GM04503 (cell line): ENCODE measurements at places on chromosomes 13 and 19.

- DNase-seq, result no peak
Measured at GRCh38 chr13:97573011-97573410, 139.0 kb downstream of the RAP2A start.

- DNase-seq, result no peak
Measured at GRCh38 chr19:46082728-46083050, 41.8 kb downstream of the IGFL3 start.

DNA sequence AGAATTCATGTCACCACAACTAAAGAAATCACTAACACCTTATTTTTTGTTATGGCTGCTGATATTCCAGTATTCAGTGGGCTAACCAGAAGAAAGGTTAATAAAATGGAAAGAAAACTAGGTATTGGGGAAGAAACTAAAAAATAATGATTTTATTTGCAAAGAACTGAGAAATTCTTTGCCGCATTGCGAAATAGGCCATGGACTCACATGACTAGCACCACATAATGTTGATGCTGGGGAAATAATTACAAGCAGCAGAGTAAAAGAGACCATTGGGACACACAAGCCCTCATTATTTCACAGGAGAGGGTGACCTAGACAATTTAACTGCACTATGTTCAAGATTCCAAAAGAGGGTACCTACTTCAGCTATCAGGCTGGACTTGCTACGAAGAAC is 1411.5 kb downstream of the SLITRK5 start:
- DNase-seq, result no peak

DNA sequence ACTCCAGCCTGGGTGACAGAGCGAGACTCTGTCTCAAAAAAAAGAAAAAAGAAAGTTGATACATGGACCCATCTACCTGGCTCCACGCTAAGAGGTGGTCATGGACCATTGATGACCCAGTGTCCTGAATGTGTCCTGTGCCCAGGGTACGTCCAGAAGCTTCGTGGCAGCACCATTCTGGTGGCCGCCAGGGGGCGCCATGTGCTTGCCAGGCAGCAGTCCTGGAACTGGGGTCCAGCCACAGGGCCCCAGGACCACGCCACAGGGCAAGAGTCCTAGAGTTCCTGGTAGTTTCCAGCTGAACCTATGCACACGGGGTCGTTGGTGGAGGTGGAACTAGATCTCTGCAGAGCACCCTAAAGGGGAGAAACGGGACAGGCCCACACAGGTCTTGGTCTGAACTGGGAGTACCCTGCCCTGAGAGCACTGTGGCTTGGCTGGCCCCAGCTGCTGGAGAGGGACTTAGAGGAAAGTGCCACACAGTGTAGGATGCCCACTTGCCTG is 19.9 kb upstream of the FBXO27 start:
- no peak for DNase-seq

GRCh38 chr13:93477238-93477637 is 250.6 kb downstream of the GPC6 start:
- DNase-seq, result peak; percentile 42

GRCh38 chr13:25302121-25302520 is 696 bp downstream of the NUP58 start:
- DNase-seq, result no peak

GRCh38 chr19:40055832-40056504 is at the start of gene ZNF780B:
ZNF780B (minus strand) TSS chr19:40056231; CDS start chr19:40050332, 5,899 bp downstream.
- DNase-seq, result peak; percentile 23

DNA sequence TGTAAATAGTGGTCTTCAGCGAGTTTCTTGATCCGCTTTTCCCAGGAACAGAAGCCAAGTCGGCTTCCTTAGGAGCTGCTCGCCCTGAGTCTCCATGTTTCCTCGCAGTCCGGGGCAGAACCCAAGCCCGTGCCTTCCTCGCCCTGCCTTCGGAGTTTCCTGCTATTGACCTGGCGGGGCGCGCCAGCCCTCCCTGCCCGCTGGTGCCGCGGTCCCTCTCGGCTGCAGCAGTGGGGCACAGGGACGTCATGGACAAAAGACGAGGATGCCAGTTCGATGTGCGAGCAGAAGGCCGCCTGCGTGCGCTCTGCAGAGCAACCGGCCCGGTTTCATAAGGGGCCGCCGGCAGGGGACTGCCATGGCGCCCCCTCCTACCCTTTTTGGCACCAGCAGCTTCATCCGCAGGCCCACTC is 156.6 kb downstream of the TM9SF2 start:
- no peak for DNase-seq

DNA sequence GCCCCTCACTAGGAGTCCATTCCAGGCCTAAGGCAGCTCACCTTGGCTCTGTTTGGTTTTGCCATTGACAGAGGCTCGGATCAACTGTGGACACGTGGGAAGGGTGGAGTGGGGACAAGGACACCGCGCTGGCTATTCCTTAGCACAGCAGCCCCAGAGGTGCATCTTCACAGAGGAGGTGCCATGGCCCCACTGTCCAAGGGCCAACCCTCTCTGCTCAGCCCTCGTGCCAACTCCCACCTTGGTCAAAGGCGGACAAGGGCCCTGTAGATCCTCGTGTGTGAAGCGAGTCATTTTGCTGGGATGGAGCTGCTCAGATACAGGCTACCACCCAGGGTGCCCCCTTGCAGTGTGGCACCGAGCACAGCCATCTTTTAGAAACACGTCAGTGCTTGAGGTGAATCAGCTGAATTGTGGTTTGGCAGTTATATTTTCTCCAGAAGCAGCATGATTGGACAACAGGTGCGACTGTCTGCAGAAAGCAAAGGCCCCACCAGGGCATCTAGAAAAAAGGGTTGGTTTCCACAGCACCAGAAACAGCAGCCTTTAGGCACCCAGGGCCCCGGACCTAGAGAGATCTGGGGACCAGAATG is 192.1 kb upstream of the GPR12 start:
- no peak for DNase-seq

DNA sequence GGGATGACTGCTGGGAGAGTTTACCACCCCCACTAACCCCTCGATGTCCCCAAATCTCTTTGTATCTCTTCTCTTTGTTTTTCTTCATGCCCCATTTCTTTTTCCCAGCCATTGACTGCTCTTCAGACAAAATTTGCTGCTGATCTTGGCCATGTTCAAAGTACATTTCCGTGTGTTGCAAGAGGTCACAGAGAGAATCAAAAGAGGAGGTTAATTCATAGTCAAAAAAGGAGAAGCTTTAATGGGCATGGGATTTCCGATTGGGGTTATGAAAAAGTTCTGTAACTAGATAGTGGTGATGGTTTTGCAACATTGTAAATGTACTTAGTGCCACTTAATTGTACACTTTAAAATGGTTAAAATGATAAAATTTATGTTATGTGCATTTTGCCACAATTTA is 121.1 kb downstream of the FLT1 start:
- no peak for DNase-seq

DNA sequence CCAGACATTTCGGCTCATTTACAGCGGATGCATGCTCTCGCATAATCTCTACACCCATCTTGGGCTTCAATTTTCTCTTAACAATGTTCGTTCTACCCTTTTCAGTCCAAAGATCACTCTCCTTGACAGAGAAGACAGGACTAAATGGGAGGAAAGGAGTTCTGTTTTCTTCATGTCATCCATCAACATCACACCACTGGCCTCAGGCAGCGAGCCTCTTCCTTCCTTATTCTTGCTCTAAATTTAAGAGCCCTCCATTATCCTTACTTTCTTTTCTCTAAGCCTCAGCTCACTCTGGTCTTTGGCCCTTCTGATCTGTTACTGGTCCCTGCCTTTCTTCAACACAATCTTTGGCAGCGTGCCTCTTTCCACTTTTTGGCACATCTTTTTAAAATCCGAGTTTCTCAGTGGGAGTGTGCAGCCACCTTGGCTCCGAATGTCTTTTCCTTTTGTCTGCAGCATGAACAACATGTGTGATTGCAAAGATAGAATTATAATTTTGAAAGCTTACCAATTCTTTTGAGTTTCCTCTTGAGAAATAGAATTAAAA is 98.7 kb downstream of the FAM216B start:
- DNase-seq, result no peak
